ENCODE measurements at places on chromosomes 1 and 21.

- DNase-seq, result no peak
These were observed 168.4 kb upstream of the DMRTA2 start for GRCh38 chr1:50591598-50591997.

GRCh38 chr1:227778401-227778947, 37.0 kb upstream of the PRSS38 start:
- DNase-seq, result no peak

- DNase-seq, result no peak
These were observed 2.1 kb downstream of the PLEKHG5 start for GRCh38 chr1:6489383-6489765.

GRCh38 chr1:14184454-14184853, 414.0 kb upstream of the KAZN start:
- no peak for DNase-seq

DNA sequence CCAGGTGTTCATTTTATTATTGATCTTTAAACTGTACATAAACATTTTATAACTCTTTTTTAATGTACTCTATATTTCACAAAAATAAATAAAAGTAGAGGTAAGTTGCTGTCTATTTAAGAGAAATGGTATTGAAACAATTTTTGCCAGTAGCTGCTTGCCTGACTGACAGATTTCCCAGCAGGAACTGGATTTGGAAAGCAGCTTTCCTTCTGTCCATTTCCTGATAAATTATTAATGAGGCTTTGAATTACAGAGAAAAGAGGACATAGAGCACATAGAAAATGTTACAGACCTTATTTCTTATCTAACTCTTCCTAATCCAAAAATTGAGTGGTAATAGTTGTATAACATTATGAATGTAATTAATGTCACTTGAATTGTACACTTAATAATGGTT, 79.7 kb upstream of the BCL10 start:
- no peak for DNase-seq

DNA sequence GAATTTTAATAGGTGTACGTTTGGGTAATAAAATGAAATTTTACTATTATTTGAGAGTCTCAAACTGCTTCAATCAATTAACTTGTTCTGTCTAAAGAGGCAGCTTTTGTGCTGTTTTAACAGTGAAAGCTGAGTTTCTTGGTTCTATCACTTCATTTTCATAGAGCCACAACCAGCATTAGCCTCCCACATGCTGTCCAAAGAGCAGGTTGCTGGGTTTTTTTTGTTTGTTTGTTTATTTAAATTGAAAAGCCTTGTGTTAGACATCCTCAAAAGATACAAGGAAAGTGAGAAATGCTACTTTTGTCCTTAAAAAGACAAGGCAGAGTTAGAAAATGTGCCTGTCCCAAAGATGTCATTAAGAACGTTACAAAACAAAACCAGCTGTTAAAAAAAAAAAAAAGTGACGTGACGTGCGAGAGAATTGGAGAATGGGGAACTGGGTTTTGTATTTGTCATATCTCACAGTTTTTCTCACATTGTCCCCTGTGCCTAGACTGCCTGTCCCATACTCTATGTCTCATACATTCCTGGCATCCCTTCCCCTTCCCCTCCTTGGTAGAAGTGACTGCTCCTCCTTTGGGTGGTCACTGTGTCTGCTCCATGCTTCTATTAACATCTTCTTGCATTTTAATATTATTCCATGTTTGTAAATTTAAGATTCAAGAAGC, 63.1 kb upstream of the CD34 start:
- DNase-seq, result no peak

DNA sequence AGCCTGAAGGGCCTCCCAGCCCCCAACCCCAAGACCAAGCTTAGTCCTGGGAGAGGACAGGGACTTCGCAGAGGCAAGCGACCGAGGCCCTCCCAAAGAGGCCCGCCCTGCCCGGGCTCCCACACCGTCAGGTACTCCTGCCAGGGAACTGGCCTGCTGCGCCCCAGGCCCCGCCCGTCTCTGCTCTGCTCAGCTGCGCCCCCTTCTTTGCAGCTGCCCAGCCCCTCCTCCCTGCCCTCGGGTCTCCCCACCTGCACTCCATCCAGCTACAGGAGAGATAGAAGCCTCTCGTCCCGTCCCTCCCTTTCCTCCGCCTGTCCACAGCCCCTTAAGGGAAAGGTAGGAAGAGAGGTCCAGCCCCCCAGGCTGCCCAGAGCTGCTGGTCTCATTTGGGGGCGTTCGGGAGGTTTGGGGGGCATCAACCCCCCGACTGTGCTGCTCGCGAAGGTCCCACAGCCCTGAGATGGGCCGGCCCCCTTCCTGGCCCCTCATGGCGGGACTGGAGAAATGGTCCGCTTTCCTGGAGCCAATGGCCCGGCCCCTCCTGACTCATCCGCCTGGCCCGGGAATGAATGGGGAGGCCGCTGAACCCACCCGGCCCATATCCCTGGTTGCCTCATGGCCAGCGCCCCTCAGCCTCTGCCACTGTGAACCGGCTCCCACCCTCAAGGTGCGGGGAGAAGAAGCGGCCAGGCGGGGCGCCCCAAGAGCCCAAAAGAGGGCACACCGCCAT, 21.9 kb upstream of the ARF1 start:
- DNase-seq, result peak; percentile 90

DNA sequence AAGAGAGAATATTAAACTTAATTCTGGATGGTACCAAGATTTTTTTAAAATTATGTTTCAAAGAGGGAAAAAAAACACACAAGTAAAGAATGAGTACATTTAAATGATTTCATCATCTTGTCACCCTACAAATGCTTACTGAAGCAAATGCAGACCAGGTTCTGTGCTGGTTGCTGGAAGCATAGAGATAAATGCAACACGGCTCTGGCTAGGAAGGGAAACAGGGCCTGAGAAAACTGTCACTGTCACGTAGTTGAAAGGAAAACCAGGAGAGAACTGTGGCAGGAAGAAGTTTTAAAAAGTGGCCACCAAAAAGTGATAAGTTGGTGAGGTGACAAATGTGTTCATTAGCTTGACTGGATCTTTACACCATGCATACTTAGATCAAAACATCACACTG, 336.9 kb upstream of the NFIA start:
- DNase-seq, result no peak
